ENCODE measurements at places on chromosomes 13 and 19. TPM values are rescaled to one million over a fixed set of nuclear protein-coding genes. Genes with fewer than 3 reads are reported as not detected.

GRCh38 chr19:37817180-37817981 lies 38.0 kb upstream of the ZNF573 start:
- H3K4me3 ChIP-seq, result peak overlapping the region; percentile 66
- H3K27ac ChIP-seq, result peak overlapping the region; percentile 25
- peaks cover 9% of the 10 kb centered on the region for H3K4me1 ChIP-seq

DNA sequence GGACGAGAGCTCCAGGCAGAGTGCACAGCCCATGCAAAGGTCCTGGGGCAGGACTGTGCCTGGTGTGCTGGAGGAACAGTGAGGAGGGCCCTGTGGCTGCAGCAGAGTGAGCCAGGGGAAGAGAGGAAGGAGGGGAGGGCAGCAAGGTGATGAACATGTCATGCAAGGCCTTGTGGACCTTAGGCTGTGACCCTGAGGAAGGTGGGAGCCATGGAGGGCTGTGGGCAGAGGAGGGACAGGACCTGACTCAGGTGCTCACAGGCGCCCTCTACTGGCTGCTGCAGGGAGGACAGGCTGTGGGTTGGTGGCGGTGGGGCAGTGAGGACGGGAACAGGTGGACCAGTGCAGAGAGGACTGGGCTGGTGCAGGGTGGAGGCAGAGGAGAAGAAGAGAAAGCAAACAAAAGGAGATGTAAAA lies 170.3 kb downstream of the PTPRS start:
- peak; percentile 55 for DNase-seq
- no peaks in the 10 kb centered on the region for H3K4me1 ChIP-seq
- H3K27ac ChIP-seq, result no peak overlapping the region
- H3K27me3 ChIP-seq, result no peaks in the 10 kb centered on the region
- H3K4me3 ChIP-seq, result no peak overlapping the region

- H3K4me1 ChIP-seq, result no peaks in the 10 kb centered on the region
- H3K27ac ChIP-seq, result peak overlapping the region; percentile 62
- H3K36me3 ChIP-seq, result peaks cover 61% of the 10 kb centered on the region
- H3K27me3 ChIP-seq, result no peaks in the 10 kb centered on the region
Observed at GRCh38 chr19:307793-308420, 16.7 kb upstream of the PLPP2 start.

DNA sequence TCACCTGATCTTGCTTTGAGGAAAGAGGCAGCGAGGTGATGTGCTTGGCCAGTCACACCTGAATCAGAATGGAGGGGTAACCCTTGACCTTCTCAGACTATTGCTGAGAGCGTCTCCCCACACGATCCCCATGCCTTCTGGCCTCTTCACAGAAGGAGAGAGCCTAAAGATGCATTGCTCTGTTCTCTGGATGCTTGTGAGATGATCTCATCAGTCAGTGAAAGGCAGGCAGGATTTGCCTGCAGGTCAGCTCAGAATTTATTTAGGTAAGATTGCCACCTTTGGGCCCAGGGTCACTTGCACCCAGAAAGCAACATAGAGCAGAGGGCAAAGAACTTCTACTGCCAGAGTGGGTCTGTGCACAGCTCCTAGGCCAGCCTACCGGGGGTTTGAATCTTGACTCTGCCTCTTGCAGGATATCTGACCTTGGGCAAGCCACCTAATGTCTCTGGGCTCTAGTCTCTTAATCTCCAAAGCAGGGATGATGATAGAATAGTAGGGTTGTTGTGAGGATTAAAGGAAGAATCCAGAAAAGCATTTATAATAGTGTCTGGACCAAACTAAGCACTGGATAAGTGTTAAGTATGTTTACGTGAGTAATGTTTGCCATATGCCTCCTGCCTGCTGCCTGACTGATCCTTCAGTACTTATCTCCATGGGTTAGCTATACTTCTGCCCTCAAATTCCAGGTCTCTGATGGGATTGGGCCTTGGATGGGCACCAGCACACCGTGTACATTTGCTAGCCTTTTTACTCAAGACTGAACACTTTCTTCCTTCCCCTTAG lies 8.4 kb upstream of the FLT1 start:
- H3K36me3 ChIP-seq, result no peaks in the 10 kb centered on the region
- H3K4me1 ChIP-seq, result peaks cover 5% of the 10 kb centered on the region
- H3K4me3 ChIP-seq, result no peak overlapping the region
- no peak for DNase-seq
- H3K27ac ChIP-seq, result no peak overlapping the region

GRCh38 chr19:35061583-35062373 lies 20.3 kb downstream of the HPN start:
- no peak overlapping the region for H3K27ac ChIP-seq
- DNase-seq, result no peak
- no peaks in the 10 kb centered on the region for H3K4me1 ChIP-seq
- H3K36me3 ChIP-seq, result no peaks in the 10 kb centered on the region
- no peak overlapping the region for H3K4me3 ChIP-seq
- H3K27me3 ChIP-seq, result no peaks in the 10 kb centered on the region

- H3K36me3 ChIP-seq, result no peaks in the 10 kb centered on the region
- no peaks in the 10 kb centered on the region for H3K27me3 ChIP-seq
- no peaks in the 10 kb centered on the region for H3K4me1 ChIP-seq
- H3K4me3 ChIP-seq, result no peak overlapping the region
Observed at GRCh38 chr13:20370815-20371421, 138.8 kb upstream of the GJB6 start.

DNA sequence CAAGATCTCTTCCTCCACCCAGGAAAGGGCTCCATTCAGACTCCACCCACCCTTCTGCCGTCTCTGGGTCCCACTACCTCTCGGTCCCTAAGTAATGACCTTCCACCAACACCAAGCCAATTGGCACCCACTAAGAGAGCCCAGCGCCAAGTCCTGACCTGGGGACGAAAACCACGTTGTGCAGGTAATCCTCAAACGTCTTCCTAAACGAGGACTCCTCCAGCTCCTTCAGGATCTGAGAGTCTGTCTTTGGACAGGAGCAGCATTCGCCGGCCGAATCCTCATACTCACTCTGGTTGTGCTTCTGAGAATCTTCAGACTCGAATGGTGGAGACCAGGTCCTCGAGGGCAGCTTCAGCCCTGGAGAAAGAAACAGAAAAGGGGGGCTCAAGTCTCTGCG lies 83.1 kb downstream of the ZNF557 start:
- H3K4me1 ChIP-seq, result no peaks in the 10 kb centered on the region

HCN2 gene
- total RNA-seq, result 0.24 TPM

GRCh38 chr19:3617463-3617862 lies 9.1 kb downstream of the CACTIN start:
- no peaks in the 10 kb centered on the region for H3K27me3 ChIP-seq
- peaks cover 65% of the 10 kb centered on the region for H3K36me3 ChIP-seq
- H3K27ac ChIP-seq, result no peak overlapping the region
- peak overlapping the region; percentile 10 for H3K4me3 ChIP-seq
- H3K4me1 ChIP-seq, result peaks cover 12% of the 10 kb centered on the region

LATS2 gene
- 26.1 TPM for total RNA-seq

RFPL4AL1 gene
- not detected for total RNA-seq

KCNRG gene
- 2.7 TPM for total RNA-seq

ZNF491 gene
- 2.3 TPM for total RNA-seq

Measured in lower lobe of right lung (tissue), 2 donors.